ENCODE measurements at places on chromosomes 4 and X. TPM values are rescaled to one million over a fixed set of nuclear protein-coding genes. Genes with fewer than 3 reads are reported as not detected.
A peak's percentile ranks its signal among the peaks of the same experiment; 100 is the strongest.

The EMCN gene
- total RNA-seq, result not detected

The SH2D1A gene
- not detected for total RNA-seq

The UBQLN2 gene
- 11.9 TPM for total RNA-seq

The TEX13D gene
- not detected for total RNA-seq

The TMEM31 gene
- 0.32 TPM for total RNA-seq

The GC gene
- total RNA-seq, result not detected

The PPBP gene
- not detected for total RNA-seq

The FMR1NB gene
- not detected for total RNA-seq

The WNK3 gene
- total RNA-seq, result 0.64 TPM

The TRPC5OS gene
- not detected for total RNA-seq

GRCh38 chrX:19799319-19800182 is 87.8 kb downstream of the SH3KBP1 start:
- peak; percentile 15 for DNase-seq

GRCh38 chr4:15765910-15766697 is 12.0 kb upstream of the CD38 start:
- no peak for DNase-seq

- no peak for DNase-seq
Observed at GRCh38 chr4:78291277-78291676, 234.2 kb downstream of the FRAS1 start.

GRCh38 chr4:52107745-52108144 is 56.6 kb downstream of the SPATA18 start:
- DNase-seq, result no peak

GRCh38 chrX:106952988-106953387 is 32.8 kb downstream of the CLDN2 start:
- peak; percentile 19 for DNase-seq

DNA sequence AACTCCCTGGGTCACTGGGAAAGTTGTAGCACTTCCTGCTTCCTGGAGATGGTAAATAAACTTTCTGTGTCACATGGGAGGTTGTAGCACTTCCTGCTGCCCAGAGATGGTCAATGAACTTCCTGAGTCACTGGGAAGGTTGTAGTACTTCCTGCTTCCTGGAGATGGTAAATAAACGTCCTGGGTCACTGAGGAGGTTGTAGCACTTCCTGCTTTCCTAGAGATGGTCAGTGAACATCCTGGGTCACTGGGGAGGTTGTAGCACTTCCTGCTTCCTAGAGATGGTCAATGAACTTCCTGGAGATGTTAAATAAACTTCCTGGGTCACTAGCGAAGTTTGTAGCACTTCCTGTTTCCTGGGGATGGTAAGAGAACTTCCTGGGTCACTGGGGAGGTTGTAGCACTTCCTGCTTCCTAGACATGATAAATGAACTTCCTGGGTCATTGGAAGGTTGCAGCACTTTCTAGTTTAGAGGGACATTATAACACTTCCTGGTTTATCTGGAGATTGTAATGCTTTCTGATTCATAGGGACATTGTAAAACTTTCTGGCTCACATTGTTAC is 62.3 kb upstream of the CD99 start:
- no peak for DNase-seq

GRCh38 chrX:18424482-18425198 is 768 bp upstream of the CDKL5 start:
- peak; percentile 13 for DNase-seq

GRCh38 chrX:151239751-151240150 is 63.4 kb downstream of the GPR50 start:
- no peak for DNase-seq

GRCh38 chr4:109690690-109691410 is 12.4 kb downstream of the CASP6 start:
- DNase-seq, result no peak

DNA sequence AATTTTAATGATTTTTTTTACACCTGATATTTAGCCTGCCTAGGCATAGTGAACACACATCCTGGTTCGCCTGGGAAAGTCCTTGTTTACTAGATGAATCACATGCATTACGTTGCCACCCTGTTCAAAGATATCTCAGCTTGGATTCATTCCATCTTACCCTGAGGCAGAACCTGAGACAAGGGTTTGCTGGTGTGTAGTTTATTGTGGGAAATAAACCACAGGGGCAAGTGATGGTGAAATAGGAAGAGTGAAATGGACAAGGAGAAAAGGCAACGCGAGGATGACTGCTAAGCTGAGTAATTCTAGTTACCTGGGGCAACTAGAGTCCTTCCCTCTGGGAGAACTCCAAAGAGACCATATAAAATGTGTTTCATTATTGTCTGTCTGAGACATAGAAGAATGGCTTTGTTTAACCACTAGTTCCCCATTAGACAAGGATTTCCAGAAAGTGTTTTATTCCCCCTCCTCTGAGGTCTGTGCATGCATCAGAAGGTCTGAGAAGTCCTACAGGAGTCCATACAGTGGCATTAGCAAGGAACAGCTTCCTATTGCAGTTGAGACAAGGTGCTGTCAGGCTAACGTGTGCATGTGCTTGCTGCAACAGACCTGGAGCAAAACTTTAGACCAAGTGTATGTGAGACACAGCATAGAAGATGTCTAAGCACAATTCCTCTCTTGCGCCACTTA is 797.3 kb upstream of the FRG1 start:
- peak; percentile 19 for DNase-seq

DNA sequence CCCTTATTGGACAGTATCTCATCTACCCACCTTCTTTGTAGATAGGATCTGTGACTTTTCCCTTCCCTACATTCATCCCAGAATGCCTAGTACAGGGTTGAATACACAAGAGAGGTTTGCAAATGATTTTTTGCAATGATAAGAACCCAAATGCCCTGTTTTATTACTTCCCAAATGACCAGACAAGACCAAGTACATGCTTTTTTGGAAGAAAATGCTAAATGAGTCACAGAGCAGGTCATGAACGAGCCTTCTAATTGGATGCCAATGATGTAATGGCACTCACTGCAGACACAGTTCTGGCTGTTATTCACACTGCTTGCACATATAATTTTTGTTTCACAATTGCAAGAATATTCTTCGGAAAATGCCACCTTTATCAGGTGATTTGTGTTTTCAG is 17.8 kb upstream of the GABRQ start:
- DNase-seq, result no peak

DNA sequence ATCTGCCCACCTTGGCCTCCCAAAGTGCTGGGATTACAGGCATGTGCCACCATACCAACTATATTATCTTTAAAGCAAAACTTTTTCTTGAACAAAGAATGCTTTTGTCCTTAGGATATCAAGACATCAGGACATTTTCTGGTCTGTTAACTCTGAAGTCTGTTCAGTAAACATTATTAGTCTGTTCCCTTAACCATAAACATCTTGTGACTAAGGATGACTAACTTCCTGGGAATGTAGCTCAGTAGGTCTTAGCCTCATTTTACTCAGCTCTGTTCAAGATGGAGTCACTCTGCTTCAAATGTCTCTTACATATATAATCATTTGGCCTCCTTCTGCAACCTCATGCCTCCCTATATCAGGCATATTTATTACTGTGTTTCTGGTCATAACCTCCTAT is 122.9 kb downstream of the UBE2NL start:
- peak; percentile 58 for DNase-seq

- DNase-seq, result no peak
Observed at GRCh38 chr4:186691396-186691795, 32.3 kb downstream of the FAT1 start.

GRCh38 chrX:130179579-130180215 is 7.9 kb downstream of the RAB33A start:
- DNase-seq, result peak; percentile 11

All from fibroblast of villous mesenchyme (primary cell).